DMS 273 treated with DMSO at 0.1 percent for 48 hours (cell line): ENCODE measurements at places on chromosomes 12 and 14.

DNA sequence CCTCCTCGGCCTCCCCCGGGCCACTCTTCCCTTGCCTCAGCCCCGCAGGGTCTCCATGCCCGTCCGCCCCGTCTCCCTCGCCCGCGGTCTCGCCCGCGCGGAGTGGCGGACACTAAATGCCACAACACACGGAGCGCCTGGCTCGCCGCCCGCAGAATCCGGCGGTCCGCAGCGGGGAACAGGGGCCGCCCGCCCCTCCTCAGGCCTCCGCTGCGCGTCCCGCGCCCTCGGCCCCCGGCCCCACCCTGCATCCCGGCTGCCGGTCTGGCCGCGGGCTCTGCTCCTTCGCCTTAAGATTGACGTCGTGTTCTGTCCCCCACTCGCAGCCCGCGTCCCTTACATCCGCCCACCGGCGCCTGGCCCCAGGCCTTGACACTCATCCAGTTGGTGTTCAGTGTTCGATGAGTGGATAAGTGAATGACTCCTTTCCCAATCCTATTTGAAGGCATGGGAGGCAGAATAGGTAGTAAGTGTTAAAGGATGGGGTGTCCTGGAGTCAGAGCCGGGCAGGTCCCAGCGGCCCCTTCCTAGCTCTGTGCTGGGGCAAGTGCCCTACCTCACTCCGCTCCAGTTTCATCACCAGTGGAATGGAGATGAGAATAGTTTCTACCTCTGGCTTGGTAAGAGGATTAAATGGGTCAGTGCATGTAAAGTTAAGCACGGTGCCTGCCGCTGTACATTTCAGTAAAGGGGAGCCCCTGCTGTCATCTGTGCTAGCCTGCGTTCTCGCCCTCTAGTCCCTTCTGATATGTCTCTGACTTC, 622 bp downstream of the TECPR2 start:
- DNase-seq: no peak

DNA sequence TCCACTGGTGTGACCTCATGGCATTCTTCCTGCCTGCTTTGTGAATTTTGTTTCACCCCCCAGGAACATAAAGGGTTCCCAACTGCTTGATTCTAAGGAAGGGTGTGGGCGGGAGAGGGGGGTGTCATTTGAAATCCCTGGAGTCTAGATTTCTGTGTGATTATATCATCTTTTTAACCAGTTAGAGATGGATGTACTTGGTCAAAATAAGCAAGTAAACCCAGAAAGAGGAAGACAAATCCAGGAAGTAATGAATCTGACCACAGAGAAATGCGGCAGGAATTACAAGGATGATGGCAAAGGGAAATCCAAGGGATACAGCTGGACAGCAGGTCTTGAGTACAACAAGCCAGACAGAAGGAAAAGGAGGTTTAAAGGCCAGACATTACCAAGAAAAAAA, 38.9 kb downstream of the DMAC2L start:
- DNase-seq: no peak

DNA sequence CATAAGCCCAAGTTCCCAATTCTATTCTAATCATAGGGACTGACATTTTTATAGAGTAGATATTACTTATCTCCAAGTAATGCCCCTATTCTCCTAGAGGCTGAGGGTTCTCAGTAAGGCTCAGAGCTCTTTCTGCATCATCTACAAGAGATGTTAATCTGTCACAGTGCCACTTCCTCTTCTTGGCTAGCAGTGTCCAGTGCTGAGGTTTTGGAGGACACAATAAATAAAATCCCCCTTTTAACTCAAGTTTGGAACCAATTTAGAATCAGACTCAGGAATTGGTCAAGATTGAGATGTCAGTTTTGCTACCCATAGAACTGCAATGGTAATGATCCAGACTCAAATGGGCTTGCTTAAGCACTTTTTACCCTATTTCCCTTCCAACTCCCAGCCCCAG, 154.1 kb upstream of the ARID2 start:
- DNase-seq: no peak

DNA sequence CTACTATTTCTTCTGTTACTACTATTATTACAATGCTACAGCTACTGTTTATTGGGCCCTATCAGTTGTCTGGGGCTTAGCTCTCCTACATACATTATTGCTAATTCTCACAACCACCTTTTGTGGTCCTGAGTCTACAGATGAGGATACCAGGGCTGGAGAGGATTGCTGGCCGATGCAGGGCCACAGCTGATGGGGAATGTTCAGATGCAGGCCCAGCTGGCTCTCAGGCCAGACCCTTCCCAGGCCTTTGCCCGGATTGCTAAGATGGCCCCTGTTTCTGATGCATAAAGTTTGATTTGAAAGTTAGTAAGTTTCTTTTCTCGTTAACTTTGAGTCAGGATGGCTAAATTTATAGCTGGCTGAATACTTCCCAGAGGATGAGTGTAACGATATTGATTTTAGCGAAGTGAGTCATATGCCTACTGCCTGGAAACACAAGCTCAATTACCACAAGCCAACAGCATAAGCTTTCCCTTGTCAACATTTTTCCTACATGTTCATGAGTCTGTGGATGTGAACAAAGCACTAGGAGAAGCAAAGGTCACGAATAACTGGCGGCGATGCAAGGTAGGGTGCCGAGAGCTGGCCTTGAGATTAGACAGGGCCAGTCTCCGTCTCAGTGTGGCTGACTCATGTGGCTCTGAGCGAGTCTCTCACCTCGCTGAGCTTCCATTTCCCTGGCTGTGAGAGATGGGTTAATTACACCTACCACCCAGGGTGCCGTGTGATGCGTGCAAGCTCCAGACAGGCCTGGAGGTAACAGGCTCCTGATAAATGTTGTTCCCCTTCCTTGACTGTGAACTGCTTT, 111.0 kb downstream of the BEGAIN start:
- DNase-seq: no peak

GRCh38 chr12:108731866-108732461, 646 bp upstream of the CORO1C start:
- DNase-seq: peak; percentile 75

DNA sequence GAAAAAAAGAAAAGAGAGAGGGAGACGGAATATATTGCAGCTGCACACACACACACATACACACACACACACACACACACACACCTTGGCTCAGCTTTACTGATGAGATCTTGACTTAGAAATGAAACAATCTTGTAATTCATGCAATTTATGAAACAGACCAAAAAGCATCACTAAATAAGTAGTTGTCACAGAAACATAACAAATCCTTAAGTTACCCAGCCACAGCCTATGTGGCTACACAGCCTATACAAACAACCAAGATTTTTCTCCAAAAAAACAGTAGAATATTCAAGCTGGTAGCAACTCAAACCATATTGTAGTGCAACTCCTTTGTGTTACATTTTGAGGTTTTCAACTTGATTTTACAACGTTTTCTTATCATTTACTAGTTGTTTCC, 37.9 kb upstream of the GNG2 start:
- DNase-seq: no peak

GRCh38 chr12:23472329-23472971, 477.0 kb downstream of the SOX5 start:
- no peak for DNase-seq

DNA sequence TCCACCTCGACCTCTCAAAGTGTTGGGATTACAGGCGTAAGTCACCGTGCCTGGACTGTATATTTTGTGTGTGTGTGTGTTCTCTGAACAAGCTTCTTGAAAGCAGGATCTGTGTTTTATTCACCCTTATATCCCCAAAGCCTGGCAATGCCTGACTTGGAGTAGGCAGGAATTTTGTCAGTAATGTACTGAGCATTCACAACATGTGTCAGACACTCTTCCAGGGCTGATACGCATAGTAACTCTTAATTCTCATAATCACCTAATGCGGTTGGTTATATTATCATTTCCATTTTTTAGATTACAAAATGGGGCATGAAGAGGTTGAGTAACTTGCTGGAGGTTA, 50.4 kb upstream of the PLEKHG3 start:
- no peak for DNase-seq

GRCh38 chr12:56829908-56830307, 66.8 kb downstream of the HSD17B6 start:
- DNase-seq: no peak

GRCh38 chr12:6452245-6452943, 552 bp downstream of the TAPBPL start:
- no peak for DNase-seq
